ENCODE measurements at places on chromosomes 1 and 21.

DNA sequence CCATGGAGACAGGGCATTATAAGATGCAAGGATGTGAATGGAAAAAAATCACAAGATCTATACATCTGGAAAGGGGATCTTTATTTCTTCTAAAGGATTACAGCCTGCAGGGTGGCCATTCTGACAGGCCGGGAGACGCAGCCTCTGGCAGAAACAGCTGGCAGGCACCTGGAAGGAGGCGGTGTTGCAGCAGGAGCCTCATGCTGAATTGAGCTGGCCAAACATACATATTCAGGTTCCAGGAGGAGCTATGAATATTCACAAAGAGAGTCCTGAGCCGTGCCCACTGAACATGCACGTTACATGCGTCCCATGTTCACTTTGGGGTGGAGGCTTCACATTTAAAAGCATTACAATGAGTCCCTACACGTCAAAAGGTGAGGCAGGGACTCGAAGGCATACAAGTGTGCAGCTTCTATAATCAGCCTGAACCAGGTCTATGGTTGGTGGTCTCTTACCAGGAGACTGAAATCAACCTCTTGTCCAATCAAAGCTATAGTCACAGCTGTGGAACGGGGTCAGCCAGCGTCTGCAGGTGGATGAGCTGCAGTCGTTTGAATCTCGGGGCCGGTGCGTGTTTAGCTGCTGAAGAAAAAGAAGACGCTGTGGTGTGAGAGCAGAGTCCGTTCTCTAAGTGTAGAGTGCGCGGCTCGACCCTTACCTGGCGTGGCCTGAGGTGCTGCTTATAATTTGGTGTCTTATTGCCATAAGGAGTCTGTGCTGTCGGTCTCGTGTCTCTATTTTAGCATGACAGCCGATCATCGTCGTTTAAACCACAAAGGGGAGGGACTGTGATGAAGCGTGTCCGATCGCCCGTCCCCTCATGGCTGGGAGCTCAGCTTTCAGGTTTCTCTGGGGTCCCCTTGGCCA, 183.0 kb downstream of the ETS2 start:
- no peak for DNase-seq

- no peak for DNase-seq
These were observed 127.8 kb upstream of the ADAR start for GRCh38 chr1:154735804-154736168.

DNA sequence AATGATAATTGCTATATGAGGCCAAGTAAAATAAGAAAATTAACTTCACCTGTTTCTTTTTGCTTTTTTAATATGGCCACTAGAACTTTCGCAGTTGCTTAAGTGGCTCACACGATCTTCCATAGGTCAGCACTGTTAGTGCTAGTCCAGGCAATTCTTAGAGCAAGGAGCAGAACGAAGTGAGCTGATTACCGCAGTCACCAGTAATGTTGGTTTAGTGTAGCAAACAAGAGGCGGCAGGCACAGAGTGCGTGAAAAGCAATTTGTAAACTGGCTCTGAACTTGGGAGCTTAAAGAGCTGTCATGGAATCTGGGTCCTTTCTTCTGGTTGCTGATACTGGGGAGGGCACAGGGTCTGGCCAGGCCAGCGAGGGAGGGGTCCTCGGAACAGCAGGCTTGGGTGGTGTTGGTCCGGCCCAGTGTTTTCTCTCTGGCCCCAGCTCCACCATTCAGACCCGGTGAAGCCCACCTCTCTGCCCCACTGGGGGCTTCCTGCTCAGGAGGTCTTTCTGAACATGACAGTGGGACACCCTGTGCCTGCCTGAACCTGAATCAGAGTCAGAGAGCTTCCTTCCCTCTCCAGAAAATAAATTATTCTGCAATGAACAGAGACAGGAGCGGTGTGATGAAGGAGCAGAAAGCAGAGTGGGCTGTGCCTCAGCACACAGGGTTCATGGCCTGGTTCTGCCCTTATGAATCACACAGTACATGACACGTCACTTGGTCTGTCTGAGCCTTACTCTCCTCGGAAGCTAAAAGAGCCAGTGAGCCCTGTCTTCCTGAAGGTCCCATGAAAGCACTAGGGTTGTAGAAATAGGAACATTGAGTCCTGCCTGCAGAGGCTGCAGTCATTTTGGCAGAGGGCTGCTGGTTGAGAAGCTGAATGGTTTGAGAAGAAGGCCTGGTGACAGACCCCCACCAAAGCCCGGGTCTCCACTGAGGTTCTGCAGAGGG, 11.9 kb downstream of the ETS2 start:
- no peak for DNase-seq

GRCh38 chr21:46562964-46563607, 41.8 kb downstream of the S100B start:
- no peak for DNase-seq

- DNase-seq = no peak
These were observed 704 bp downstream of the ALG6 start for GRCh38 chr1:63368131-63368530.

DNA sequence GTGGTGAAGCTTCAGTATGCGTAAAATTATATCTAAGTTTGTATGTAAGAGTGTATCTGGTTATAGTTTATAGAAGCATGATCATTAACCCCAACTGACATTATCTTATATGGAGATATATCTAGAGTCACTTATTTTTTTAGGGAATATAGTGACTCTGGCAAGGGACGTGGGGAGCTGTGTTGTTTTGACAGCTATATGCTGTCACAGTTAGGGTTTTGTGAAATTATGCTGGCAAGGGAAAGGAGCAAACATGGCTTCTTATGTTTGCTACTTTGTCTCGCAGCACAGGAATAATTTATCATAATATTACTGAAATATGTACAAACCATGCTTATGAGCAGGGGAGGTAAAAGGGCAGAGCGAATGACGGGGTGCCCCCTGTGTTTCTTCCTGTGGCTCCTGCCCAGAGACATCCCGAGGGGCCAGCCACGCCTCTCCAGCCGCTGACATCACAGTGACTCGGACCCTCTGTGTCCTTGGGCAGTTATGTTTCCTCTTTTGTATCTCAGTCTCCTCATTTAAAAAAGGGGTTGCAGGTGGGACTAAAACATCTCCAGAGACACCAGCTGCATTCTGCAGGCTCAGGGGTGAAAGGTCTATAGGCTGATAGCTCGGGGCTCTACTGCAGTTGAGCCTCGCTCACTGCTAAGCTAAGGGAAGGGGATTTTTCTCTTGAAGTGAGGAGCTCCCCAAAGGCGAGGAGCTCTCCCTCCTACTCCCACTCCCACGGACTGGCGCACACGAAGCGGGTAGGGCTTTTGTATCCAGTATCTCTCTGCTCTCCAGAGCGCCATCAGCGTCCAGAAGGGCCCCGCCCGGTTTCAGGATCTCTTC, 14.9 kb downstream of the A3GALT2 start:
- no peak for DNase-seq

GRCh38 chr21:31211836-31212235, 132.2 kb downstream of the TIAM1 start:
- no peak for DNase-seq

DNA sequence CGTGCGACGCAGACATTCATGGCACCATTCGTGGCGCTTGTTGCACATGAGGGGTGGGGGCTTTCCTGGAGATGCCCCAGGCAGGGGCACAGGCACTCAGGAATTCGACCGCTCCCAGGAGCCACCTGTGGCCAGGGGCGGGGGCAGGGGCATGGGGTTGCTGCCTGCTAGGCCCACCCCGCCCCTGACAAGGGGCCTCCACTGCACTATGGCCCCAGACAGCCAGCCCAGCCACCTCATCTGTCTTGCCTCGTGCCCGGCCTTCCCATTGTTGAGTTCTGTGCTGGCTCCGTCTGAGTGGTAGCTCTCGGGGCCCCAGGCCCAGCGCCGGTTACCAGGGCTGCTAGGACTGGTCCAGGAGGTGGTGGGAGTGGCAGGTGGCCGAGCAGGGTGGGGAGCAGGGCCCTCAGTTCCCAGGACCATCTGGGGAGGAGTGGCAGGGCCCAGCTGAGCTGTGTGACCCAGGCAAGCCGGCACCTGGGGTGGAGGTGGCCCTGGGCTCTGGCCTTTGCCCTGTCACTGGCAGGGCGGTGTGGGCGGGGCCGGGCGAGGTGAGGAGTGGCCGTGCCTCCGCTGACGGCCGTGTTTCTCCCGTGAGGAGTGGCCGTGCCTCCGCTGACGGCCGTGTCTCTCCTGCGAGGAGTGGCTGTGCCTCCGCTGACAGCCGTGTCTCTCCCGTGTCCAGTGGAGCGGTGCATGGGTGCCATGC, 1.9 kb downstream of the PLCH2 start:
- DNase-seq = no peak

- no peak for DNase-seq
These were observed 2.4 kb downstream of the DTL start for GRCh38 chr1:212037900-212038299.

GRCh38 chr1:31700468-31701090, 3.2 kb downstream of the COL16A1 start:
- no peak for DNase-seq

DNA sequence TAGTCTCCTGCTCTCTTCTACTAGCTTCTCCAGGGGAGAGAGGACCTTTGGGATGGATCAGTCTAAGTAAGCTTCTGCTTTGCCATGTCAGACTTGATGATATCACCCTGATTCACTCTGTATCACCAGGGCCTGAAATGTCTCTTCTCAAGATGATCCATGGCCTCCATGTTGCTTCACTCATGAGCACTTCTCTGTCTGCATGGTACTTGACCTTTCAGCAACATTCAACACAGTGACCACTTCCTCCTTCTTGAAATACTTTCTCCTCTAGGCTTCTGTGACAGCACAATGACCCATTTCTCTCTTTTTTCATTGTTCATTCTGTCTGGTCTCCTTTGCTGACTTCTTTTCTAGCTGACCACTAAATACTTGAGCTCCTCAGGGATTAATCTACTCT, 35.3 kb upstream of the NGF start:
- no peak for DNase-seq

DNA sequence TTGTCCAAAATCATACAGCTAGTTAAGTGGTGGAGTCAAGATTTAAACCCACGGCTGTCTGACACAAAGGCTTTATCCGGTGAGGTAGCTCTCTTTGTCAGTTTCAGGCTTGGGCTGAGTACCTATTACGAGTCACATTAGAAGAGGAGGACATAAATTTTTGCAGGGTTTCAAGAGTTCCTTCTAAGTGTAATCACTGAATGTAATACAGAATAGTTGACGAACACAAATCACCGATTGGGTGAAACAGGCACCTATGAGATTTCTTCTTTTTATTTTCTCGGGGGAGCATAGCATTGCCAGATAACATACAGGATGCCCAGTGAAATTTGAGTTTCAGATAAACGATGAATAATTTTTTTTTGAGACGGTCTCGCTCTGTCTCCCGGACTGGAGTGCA, 847 bp downstream of the PSMD4 start:
- DNase-seq = no peak

DNA sequence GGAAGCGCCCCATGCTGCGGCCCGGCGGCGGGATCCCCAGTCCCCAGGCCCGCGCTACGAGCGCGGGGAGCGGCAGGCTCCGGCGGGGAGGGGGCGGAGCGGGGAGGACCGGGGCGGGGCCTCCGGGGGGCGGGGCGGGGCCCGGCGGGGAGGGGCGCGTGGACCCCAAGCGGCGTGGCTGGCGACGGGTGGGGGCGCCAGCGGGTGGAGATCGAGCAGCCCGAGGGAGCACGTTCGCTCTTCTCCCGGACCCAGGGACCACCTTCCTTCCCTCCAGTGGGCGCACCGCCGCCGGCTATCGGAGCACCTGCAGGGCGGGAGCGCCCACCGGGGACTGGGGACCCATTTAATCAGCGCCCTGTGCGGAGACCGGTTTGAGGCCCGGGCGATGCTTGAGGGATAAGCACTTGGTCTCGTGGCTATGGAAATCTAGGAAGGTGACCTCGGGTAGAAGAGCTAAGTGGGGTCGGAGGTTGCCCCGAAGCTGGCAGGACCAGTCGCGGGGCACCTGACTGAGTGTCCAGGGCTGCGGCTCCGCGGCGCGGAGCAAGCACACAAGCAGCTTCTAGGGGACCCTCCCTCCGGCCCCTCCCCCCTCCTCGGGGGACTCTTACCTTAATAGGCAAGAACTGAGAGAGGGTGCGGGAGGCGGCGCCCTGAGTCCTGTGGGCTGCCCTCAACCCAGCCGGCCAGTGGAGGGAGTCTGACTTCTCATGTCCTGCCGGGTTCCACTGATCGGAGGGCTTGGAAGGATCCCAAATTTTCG, at the start of gene TSPAN2:
TSS of gene TSPAN2 (minus strand) at position 84 of the 766 bp plus-strand sequence. CDS start at position 13, 71 bp downstream.
- DNase-seq = peak; percentile 93

DNA sequence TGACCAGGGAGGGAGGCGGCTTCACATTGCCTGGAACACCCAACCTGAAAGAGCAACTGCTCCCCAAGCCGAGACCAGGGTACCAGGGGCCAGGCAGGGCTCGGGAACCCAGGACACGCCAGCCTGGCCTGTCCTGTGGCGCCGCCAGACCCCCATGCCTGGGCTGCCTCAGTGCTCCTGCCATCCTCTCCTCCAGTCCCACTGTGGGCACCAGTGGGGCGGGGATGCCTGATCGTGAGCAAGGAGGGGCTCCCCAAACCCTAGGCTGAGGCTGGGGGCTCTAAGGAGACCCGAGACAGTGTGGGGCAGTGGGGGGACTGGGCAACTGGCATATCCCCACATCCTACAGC, 45.1 kb downstream of the WNT9A start:
- DNase-seq = no peak

DNA sequence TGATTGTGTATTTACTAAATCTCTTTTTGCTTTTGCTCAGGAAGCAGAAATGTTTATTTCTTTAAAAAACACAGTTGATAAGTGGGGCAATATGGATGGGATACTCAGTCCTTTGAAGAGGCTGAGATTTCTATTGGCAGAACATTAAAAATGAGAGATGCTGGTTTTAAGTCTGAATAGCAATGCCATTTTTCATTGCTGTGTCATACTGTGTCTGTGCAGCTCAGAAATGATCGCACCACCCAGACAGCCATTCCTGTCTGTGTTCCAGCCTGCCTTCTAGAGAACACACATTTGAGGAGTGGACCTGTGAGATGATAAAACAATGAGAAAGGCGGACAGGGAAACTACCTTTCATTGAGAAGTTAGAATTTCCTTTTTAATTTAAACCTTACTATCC, 231.2 kb upstream of the USP24 start:
- DNase-seq = no peak

Data from islet precursor cell (in vitro differentiated cells).